ENCODE measurements at places on chromosomes 7 and 10. TPM values are rescaled to one million over a fixed set of nuclear protein-coding genes. Genes with fewer than 3 reads are reported as not detected.

DNA sequence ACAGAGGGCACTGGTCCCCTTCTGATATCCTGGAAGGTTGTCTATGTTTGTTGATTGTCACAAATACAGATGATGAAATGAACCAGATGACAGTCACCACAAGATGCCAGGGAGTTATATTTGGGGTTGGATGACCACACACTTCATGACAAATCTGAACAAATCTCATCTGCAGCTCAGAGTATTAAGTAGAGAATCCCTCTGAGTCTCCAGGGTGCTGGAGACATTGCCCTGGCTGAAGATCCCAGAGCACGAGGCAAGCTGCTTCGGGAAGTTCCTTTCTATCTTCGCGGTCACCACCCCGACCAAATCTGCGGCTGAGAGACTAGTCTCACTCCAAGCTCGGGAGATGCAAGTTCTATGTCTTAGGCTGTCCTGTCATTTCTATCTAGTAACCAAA is 9.0 kb downstream of the DENND2A start:
- no peak for DNase-seq

- no peak for DNase-seq
Measured at GRCh38 chr10:24418532-24418931, 209.6 kb downstream of the KIAA1217 start.

GRCh38 chr7:157634401-157635147 is 297.8 kb downstream of the DNAJB6 start:
- no peak for DNase-seq

- no peak for DNase-seq
Measured at GRCh38 chr7:146741911-146742310, 625.3 kb downstream of the CNTNAP2 start.

DNA sequence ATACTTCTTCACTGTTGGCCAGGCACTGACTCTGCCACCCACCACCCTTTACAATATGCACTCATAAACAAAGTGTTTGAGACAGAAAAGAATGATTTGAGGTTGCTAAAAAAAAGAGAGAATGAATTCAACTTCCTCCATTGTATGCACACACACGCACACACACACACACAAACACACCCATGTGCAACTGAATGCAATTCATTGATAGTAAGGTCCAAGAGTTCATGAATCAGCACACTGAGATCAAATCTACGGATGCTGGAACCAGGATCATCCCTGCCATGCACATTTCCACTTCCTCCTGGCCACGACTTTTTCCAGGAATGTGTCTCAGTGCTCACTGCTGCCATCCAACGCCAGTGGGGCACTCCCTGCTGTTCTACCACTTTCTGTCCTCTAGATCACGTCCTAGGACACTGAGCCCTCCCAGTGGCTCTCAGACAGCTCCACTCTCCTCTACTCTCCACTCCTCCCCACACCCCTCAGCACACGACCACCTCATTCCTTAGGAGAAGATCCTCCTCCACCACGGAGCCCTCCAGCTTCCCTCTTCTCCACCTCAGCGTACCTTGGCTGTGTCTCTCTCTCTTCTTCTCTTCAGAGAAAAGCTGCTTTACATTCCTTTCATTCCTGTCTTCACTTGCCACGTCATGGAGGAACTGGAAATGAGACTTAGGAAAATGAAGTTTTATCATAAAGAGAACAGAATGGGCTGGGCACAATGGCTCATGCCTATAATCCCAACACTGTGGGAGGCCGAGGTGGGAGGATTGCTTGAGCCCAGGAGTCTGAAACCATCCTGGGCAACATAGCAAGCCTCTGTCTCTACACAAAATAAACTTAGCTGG is 12.0 kb upstream of the TMEM213 start:
- no peak for DNase-seq

DNA sequence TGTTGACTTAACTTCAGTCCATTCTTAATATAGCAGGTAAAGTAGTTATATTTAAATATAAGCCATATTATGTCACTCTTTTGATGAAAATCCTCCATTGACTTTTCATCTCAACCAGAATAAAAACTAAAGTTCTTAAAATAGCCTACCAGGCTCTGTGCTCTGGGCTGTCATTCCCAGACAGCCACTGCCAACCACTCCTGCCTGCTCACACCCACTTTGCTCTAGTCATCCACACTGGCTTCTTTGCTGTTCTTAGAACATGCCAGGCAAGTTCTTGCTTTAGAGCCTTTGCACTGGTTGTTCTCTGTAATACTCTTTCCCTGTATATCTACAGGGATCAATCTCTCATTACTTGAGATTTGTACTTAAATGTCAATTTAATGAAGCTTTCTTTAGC is 80.6 kb downstream of the ZEB1 start:
- no peak for DNase-seq

DNA sequence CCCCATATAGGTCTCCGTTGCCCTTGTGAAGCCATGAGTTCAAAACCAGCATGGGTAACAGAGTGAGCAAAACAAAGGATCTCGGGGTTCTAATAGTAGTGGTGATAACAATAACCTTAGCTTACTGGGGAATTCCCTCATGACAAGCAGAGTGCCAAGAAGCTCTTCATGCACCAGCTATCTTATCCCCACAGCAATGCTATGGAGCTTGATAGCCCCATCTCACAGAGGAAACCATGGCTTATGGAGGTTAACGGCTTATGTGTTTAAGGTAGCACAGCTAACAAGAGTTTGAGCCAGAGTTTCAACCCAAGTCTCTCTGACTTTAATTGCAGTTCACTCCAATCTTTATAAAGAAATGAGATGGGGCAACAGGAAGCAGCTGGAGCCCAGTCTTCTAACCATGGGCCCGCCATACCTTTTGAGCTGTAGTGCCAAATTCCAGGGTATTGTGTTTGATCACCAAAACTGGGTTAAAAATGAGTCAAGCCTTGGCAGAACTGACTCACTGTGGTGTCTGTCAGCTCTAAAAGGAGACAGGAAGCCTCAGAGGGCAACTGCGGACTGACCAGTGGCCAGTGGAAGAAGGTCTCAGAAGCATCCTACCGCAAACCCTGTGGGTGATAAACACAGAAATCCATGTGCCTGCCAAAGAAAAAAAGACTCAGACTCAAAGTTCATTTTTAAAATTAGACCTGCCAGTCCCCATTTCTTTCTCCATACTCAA is 16.5 kb upstream of the PLAU start:
- DNase-seq, result no peak

- DNase-seq, result no peak
Measured at GRCh38 chr7:24801883-24802282, 44.6 kb upstream of the GSDME start.

DNA sequence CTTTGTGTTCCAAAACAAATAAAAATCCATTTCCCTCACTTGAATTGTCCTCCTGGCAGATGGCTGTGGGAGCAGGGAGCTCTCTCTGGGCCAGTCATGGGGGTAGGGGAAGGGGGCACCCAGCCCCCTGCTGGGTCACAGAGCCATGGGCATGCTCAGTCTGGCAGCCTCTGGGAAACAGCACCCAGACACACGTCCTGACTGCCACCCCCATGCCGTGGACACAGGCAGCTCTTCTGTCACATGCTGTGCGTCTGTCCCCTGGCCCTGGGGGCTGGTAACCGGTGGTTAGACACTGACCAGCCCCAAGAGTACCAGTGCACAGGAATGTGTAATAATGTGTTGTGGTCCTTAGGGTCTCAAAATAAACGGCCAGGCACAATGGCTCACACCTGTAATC is 47.0 kb downstream of the RASGEF1A start:
- no peak for DNase-seq

DNA sequence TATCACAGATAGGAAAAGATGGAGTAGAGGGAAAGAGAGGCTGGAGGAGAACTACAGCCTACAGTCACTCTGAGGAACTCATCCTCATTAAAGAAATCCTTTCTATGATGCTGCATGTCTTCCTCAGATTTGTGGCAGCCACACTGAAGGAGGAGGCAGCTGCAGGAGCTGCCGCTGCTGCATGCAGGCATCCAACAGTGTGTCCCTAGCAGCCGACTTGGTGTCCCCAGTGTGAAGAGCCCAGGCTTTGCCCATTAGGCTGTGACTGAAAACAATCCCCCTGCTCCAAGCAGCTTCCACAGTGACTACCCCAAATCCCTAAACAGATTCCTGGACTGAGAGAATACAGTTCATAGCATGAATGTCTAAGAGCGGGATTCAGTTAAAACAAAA is 23.1 kb downstream of the SKIDA1 start:
- no peak for DNase-seq

DNA sequence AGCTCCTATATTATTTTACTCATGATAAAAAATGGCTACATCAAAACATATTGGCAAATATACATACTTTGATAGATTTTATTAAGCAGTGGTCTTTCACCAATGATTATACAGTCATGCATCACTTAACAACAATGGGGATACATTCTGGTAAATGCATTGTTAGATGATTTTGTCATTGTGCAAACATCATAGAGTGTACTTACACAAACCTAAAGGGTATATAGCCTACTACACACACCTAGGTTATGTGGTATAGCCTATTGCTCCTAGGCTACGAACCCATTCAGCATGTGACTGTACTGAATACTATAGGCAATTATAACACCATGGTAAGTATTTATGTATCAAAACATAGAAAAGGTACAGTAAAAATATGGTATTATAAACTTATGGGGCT is 98.9 kb upstream of the IL6 start:
- DNase-seq, result no peak

Gene PTN
- 4.8 TPM for total RNA-seq

Gene SAP25
- total RNA-seq, result not detected

All from omental fat pad (tissue), 4 donors.